ENCODE measurements at places on chromosomes 6 and 20.

DNA sequence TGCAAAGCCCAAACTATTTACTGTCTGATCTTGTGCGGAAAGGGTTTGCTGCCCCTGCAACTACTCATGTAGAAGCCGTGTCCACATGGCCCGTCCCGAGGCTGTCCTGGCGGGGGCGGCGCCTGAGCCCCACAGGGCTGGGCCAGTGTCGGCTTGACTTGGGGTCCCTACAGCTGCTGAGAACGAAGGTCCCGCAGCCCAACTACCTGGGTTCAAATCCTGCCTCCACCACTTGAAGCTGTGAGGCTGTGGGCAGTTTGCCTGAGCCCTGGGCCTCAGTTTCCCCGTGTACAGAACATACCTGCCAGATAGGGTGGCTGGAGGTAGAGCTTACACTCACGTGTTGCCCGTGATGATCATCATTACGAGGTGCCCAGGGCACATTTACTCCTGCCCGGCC is 111.1 kb downstream of the SULF2 start:
- DNase-seq = no peak

- no peak for DNase-seq
Observed at GRCh38 chr6:157498817-157499216, 117.8 kb downstream of the ZDHHC14 start.

DNA sequence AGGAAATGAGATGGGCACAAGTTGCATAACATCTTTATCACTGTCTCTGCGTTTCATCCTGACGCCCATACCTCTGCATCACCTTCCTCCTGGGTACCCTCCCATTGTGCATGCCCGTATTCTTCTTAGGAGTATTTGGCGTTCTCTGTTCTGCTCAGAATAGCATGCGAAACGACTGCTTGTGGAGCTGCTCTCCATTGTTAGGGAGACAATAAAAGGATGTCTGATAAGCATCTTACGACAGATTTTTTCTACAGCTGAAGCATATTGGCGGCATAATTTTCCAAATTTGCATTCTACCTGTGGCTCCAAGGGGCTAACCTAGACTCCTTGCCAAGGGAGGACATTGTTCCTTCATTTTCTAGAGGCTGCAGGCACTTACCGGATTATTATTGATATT is 118.6 kb downstream of the EDN1 start:
- DNase-seq = no peak

- no peak for DNase-seq
Observed at GRCh38 chr20:14561741-14562221, 224.4 kb upstream of the FLRT3 start.

GRCh38 chr6:97095311-97095850 is 170.9 kb downstream of the KLHL32 start:
- DNase-seq = no peak

GRCh38 chr6:138809677-138810076 is 13.8 kb downstream of the ECT2L start:
- DNase-seq = no peak

- no peak for DNase-seq
Observed at GRCh38 chr6:165519316-165519715, 143.7 kb downstream of the PDE10A start.

GRCh38 chr20:51917886-51918535 is 115.7 kb upstream of the SALL4 start:
- DNase-seq = no peak

- DNase-seq = no peak
Observed at GRCh38 chr6:135798751-135799515, 52.6 kb upstream of the PDE7B start.

DNA sequence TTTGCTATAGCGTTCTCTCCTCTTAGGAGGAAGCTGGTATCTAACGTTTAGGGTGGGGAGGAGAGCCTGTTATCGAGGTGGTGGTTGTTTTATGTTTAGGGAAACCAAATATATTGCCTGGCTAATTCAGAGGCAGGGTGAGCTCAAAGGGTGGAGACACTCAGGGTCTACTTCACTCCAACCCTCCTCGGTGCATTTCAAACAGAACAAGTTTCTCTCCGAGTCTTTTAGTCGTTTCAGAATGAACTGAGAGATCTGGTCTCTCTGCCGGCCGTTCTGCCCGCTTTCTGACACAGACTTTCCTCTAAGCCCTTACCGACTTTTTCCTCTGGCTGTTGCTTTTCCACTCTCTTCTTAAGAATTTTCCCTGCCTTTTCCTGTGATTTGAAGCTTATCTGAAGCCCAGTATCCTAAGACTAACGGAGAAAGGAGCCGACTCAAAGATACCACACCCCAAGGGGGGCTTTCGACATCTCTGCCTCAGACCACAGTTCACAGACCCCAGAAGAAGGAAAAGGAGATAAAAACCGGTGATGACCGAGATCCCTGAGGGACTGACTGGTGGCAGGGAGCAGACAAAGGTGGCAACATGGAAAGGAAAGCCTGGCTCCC is 865 bp downstream of the STK38 start:
- DNase-seq = peak; percentile 6

- peak; percentile 91 for DNase-seq
Observed at GRCh38 chr6:113825781-113826180, 31.4 kb upstream of the MARCKS start.

GRCh38 chr6:40579101-40579500 is 8.1 kb downstream of the LRFN2 start:
- no peak for DNase-seq

DNA sequence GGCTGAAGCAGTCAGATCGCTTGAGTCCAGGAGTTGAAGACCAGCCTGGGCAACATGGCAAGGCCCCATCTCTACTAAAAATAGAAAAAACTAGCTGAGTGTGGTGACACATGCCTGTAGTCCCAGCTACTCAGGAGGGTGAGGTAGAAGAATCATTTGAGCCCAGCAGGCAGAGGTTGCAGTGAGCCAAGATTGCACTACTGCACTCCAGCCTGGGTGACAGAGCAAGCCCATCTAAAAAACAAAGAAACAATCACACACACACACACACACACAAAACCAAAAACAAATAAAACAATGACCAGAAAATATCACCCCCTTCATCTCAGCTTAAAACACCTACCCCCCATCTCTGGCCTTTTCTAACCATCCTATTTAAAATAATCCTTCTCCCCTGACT is 68.0 kb downstream of the BTBD9 start:
- no peak for DNase-seq

GRCh38 chr6:255041-255750 is 37.1 kb upstream of the DUSP22 start:
- no peak for DNase-seq

- no peak for DNase-seq
Observed at GRCh38 chr6:117530467-117531242, 48.2 kb downstream of the DCBLD1 start.

GRCh38 chr6:156879591-156879990 is 102.4 kb downstream of the ARID1B start:
- no peak for DNase-seq

- no peak for DNase-seq
Observed at GRCh38 chr6:71411882-71412281, 123.3 kb downstream of the OGFRL1 start.

DNA sequence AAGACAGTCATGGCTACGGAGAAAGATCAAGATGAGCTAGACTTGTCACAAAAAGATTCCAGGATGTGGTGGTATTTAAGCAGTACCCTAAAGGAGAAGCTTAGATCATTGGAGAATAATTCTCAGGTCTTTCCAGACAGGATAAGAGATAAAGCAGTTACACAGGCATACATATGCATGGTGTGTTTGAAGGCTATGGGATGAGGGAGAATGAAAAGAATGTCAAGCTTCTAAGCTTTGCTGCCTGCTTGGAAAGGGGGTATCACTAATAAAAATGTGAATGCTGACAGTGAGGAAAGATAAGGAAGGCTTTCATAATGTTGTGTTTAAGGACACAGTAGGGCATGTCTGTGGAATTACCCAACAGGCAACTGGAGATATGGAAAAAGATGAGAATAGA is 28.1 kb downstream of the RWDD2A start:
- no peak for DNase-seq

DNA sequence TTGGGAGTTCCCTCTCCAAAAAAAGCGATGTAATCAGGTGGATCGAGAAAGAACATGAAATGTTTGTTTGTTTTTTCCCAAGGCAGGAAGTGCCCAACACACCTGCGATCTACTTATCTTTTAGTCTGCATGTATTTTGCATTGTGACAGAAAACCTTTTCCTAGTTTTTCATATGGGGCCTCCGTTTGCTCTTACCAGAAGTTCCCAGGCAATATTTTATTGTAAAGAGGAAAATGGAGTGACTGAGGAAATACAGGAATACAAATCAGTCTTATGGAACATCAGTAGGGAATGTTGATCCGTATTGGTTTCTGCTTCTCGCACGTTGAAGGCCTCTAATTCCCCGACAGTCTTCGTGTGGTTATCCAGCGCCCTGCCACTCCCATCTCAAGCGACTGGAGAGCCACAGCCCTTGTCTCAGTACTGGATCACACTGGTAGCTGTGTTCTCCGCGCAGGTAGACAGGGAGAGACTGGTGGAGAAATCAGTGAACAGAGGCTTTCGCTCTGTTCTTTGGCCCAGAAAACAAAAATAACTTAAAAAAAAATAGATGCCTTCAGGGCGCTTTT is 107.4 kb downstream of the TRIM27 start:
- DNase-seq = no peak

DNA sequence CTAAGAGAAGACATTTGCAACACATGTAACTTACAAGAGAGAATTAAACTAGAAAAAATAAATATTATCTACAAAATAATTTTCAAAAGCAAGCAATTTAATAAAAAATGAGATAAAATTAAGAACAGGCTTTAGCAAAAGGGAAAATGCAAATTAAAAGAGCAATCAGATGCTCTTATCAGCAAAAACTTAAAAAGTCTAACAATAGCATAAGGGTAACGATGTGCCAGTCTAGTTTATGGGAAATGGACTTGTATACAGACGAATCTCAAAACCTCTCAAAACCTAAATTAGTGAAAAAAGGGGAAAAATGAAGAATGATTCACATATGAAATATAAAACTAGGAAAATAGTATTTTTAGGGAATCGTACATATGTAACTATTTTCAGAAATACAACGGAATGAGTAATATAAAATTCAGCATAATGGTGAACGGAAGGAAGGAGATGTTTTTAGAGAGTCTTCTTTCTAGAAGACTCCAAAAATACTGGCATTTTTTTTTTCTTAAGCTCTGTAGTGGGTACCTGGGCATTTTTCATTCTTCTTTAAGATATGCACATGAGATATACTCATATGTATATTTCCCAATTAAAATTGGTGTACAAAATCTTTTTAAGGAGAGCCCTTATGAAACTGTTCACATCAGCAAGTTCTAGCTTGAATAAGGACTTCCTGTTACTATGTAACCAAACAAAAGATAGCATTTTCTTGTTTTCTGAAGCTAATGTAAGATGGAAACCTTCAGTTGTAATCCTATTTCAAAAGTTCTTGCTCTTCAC is 927 bp upstream of the MANEA start:
- DNase-seq = no peak

- no peak for DNase-seq
Observed at GRCh38 chr6:144344646-144345045, 59.5 kb downstream of the UTRN start.

GRCh38 chr6:37845930-37846329 is 26.4 kb downstream of the ZFAND3 start:
- no peak for DNase-seq

- DNase-seq = peak; percentile 47
Observed at GRCh38 chr20:61803416-61803914, 262.2 kb downstream of the TAF4 start.

DNA sequence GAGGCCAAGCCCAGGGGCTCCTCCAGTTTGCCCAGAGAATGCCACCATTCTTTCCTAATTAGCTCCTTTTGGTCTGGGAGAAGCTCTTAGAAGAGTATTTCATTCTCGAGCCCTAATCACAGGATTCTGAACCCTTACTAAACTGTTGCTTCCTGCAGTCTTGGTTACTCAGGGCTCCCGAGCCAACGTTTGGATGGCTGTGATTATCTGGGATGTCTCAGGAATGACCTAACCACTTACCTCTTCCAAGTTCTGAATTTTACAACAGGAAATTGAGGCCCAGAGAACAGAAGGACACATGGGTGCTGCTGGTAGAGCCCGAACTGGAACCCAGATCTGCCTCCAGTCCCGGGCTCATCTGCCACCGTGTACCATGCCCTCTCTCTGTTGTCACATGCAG is 22.2 kb upstream of the PNPLA1 start:
- DNase-seq = no peak

DNA sequence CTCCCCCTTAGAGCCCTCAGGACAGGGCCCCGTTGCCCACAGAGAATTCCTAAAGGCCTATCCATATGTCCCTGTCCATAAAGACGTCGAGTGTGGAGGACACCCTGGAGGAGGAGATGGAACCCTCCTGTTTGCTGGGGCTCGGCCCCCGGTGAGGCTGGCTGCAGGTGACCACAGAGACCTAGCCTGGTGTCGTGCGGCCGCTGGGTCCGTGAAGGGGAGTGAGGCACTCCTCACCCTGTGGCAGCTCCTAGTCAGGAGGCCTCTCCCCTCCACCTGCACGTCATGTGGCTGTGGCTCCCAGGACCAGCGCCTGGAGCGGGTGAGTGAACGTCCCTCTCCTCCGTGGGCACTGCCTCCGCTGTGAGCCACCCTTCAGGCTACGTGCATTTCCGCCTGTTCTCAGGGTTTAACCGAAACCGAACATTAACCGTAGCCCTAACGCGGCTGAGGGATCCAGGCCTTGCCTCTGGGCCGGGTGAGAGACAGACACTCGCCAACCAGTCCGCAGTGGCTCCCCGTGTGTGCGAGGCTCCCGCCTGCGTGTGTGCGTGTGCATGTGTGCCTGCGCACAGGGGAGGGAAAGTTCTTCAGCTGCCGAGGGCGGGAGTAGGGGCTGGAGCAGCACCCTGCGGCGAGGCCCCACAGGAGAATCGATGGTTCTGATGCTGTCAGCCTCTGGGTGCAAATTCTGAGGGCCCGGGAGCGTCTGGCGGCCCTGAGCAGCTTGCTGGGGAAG is 5.9 kb upstream of the TCEA2 start:
- DNase-seq = no peak

GRCh38 chr6:149230712-149231460 is 86.6 kb upstream of the TAB2 start:
- DNase-seq = peak; percentile 62

DNA sequence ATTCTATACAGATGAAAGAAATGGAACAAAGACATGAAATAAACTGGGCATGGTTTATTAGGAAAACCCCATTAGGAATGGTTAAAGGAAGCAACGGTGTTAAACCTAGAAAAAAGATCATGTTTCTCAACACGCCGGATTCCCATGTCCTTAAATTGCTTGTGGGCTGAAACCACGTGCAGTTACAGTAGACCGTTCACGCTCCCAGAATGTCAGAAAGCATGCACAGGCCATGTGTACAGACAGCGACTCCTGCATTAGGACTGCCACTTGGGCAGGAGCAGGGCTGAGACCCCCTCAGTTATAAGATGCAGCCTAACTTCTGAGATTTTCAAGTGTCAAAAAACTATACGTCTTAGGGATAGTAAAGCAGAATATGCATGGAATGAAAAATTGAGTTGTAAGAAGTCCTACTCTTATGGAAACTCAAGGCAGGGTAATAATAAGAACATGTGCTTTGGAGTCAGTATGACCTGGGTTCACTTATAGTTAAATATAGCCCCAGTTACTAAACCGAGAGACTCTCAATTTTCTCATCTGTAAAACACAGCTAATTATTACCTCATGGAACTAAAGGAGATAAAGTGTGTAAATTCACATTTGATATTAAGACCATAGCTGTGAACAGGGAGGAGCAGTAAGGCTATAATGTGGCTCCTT is 174.0 kb upstream of the UST start:
- DNase-seq = no peak

- no peak for DNase-seq
Observed at GRCh38 chr6:44036196-44036595, 91.1 kb downstream of the MRPL14 start.

- no peak for DNase-seq
Observed at GRCh38 chr20:22429175-22430153, 154.9 kb downstream of the FOXA2 start.

All from Ammon's horn (tissue), 1 donor.